ENCODE measurements at places on chromosomes 1 and 21. TPM values are rescaled to one million over a fixed set of nuclear protein-coding genes. Genes with fewer than 3 reads are reported as not detected.

GRCh38 chr1:73033640-73034039 is 751.3 kb upstream of the NEGR1 start:
- DNase-seq = no peak
- no peaks in the 10 kb centered on the region for H3K27me3 ChIP-seq
- no peak overlapping the region for H3K27ac ChIP-seq
- H3K36me3 ChIP-seq = no peaks in the 10 kb centered on the region
- H3K4me3 ChIP-seq = no peak overlapping the region

DNA sequence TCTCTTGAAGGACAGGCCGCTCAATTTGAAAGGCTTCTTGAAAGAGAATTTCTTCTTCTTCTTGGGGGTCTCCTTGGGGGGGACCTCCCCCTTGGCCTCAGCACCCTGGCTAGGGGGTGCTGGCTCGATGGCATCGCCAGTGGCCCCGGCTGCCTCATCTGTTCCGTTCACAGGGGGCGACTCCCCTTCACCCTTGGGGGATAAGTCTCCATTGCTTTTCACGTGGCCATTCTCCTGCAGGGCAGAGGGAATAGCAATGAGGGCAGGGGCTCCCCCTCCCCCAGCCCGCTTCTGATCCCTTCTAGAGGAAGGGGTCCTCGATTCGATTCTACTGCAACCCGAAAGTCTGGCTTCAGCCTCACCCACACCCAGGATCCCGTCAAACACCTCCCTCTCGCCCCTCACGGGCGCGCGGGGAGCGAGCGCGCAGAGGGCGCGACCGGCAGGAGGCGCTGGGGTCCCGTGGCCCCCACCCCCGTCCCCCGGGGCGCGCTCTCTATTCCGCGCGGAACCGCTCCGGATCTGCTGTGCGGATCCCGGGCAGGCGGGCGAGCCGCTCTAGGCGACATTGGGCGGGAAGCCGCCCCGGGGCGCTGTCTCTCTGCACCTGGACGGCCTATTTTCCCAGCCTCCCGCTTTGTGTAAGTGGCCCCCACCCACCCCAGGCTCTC is 1.0 kb downstream of the MARCKSL1 start:
- peaks cover 53% of the 10 kb centered on the region for H3K4me1 ChIP-seq
- H3K27ac ChIP-seq = peak overlapping the region; percentile 48
- H3K4me3 ChIP-seq = peak overlapping the region; percentile 80
- peaks cover 24% of the 10 kb centered on the region for H3K36me3 ChIP-seq

GRCh38 chr1:227901906-227902640 is 45.7 kb downstream of the WNT9A start:
- no peak overlapping the region for H3K27ac ChIP-seq
- DNase-seq = no peak
- H3K4me1 ChIP-seq = no peaks in the 10 kb centered on the region
- no peaks in the 10 kb centered on the region for H3K36me3 ChIP-seq
- no peak overlapping the region for H3K4me3 ChIP-seq

- no peaks in the 10 kb centered on the region for H3K27me3 ChIP-seq
- no peaks in the 10 kb centered on the region for H3K36me3 ChIP-seq
- no peak overlapping the region for H3K4me3 ChIP-seq
- no peak for DNase-seq
- H3K27ac ChIP-seq = no peak overlapping the region
- H3K4me1 ChIP-seq = no peaks in the 10 kb centered on the region
Measured at GRCh38 chr1:18748435-18748834, 111.0 kb downstream of the TAS1R2 start.

- H3K4me3 ChIP-seq = no peak overlapping the region
- DNase-seq = no peak
- H3K27ac ChIP-seq = no peak overlapping the region
- H3K27me3 ChIP-seq = no peaks in the 10 kb centered on the region
Measured at GRCh38 chr1:20137055-20137454, 2.1 kb upstream of the PLA2G2F start.

GRCh38 chr1:154607106-154607608 is 829 bp downstream of the ADAR start:
- DNase-seq = no peak
- peaks cover 2% of the 10 kb centered on the region for H3K36me3 ChIP-seq
- H3K4me1 ChIP-seq = peaks cover 47% of the 10 kb centered on the region
- peak overlapping the region; percentile 80 for H3K4me3 ChIP-seq
- H3K27me3 ChIP-seq = no peaks in the 10 kb centered on the region

GRCh38 chr1:229012823-229013222 is 258.1 kb upstream of the RAB4A start:
- H3K27me3 ChIP-seq = no peaks in the 10 kb centered on the region
- H3K27ac ChIP-seq = no peak overlapping the region
- H3K4me3 ChIP-seq = no peak overlapping the region
- DNase-seq = no peak

DNA sequence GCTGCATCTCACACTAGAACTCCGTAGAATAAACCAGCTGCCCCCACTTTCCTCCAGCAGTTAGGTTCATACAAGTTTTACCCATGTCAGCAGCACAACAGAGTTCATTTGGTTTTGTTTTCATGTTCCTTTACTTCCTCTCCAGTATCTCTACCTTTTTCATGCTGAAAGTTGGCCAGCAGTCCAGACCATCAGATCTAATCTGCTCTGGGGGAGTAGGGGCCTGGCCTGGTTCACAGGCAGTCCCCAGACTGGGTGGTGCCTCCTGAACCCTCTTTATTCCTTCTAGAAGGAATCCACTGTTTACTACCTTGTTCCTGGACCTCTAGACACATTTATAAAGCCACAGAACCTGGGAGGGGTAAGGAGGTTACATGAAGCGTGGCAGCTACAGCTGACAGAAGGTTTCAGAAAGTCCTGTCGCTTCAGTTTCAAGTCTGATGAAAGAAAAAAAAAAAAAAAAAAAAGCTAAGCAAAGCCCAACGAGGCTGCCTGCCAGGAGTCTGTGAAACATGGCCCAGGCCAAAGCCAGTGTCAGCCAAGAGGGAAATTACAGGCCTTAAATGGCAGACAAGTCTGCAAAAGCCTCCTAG is 184.6 kb upstream of the JUN start:
- H3K27ac ChIP-seq = peak overlapping the region; percentile 94
- H3K36me3 ChIP-seq = no peaks in the 10 kb centered on the region
- peak overlapping the region; percentile 58 for H3K4me3 ChIP-seq

- H3K4me1 ChIP-seq = no peaks in the 10 kb centered on the region
- no peaks in the 10 kb centered on the region for H3K36me3 ChIP-seq
- H3K4me3 ChIP-seq = no peak overlapping the region
- no peak for DNase-seq
Measured at GRCh38 chr1:177975588-177976495, 6.0 kb upstream of the SEC16B start.

DNA sequence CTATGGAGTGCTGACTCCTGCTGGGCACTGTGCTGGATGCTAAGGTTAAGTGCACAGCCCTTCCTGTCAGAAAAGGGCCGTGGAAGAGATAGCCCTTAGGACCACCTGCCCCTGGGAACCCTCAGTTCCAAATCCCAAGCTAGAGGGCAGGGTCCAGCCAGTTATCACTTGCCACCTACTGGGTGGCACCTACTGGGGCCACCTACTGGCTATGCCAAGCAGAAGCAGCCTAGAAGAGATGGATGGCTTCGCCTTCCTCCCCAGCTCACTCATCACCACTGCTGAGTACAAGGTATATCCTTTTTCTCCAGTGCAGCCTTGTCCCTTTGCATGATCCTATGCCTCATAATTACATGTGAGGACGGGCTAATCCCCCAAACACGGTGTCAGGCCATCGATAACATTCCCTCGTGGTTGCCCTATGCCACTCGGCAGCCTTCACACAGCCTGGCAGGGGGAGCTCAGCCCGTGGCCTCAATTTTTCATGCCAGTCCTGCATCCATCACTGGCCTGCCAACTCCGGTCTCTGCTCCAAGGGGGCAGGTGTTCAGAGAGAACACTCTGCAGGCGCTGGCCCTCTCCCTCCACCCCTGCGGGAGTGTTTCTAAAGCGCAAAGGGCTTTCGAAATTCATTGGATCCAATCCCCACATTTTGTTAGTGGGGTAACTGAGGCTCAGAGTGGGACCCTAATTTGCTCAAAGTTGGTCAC is 49.0 kb downstream of the SYT2 start:
- H3K4me1 ChIP-seq = no peaks in the 10 kb centered on the region

- H3K27me3 ChIP-seq = no peaks in the 10 kb centered on the region
- no peak overlapping the region for H3K4me3 ChIP-seq
- no peak for DNase-seq
Measured at GRCh38 chr21:43301409-43302061, 125.4 kb downstream of the SIK1 start.

GRCh38 chr1:234659538-234659937 is 49.6 kb upstream of the IRF2BP2 start:
- no peaks in the 10 kb centered on the region for H3K27me3 ChIP-seq
- no peak overlapping the region for H3K4me3 ChIP-seq
- no peak overlapping the region for H3K27ac ChIP-seq
- no peaks in the 10 kb centered on the region for H3K36me3 ChIP-seq
- no peak for DNase-seq

- DNase-seq = no peak
- H3K27me3 ChIP-seq = peaks cover 11% of the 10 kb centered on the region
- H3K4me3 ChIP-seq = no peak overlapping the region
Measured at GRCh38 chr1:157653494-157653873, 47.1 kb downstream of the FCRL3 start.

DNA sequence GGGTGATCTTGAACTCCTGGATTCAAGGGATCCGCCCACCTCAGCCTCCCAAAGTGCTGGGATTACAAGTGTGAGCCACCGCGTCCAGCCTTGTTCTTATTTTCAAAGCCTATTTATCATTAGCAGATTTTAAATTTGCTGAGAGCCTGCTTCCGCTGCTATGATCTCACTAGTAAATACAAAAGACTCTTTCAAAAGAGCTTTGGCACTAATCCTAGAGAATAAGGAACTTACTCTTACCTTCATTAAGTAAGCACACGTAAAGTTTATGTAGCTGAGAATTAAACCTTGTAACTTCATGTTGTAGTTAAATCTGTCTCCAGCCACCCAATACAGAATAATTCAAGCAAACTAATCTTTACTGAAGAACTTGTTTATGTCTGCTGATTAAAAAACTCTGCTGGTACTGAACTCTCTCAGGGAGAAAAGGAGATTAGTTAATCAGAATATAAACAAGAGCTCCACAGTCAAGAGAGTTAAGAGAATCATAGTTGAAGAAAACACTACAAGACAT is 72.3 kb downstream of the RUSC1 start:
- H3K4me1 ChIP-seq = no peaks in the 10 kb centered on the region
- H3K27ac ChIP-seq = no peak overlapping the region
- no peak overlapping the region for H3K4me3 ChIP-seq
- no peak for DNase-seq

DNA sequence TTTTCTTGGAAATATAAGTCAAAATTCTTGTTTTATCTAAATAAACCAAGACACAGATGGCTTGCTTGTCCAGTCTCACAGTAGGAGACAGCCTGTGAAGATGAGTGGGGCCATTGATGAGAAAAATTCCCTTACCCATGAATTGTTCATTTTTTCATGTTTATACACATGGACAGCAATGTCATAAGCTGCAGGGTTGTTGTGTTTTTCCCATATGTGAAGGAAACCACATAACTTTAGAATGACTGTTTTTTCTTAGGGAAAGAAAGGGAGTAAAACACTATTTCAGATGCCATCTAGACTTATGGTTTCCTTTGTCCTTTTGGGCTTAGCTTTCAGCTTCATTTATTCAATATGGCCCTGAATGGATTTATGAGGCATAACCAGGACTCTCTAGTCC is 622.5 kb upstream of the NR5A2 start:
- no peak overlapping the region for H3K27ac ChIP-seq
- H3K27me3 ChIP-seq = no peaks in the 10 kb centered on the region
- no peak for DNase-seq
- H3K36me3 ChIP-seq = no peaks in the 10 kb centered on the region

DNA sequence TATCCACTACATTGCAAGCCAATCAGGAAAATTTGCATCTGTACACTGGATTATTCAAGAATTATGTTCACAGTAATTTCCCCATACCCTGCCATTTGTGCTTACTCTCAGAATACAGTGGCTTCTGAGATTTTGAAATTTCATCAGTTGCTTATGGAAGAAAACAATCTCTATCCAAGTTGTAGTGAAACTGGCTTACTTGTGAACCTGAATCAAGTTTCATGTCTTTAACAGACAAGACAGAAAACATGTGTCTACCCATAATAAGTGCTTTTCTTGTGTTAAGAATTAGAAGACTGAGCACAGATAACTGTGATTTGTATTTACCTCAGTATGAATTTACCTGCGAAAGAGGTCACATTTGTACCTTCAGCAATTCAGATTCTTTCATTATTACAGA is 672.7 kb upstream of the ADGRL2 start:
- H3K4me1 ChIP-seq = no peaks in the 10 kb centered on the region
- no peak overlapping the region for H3K27ac ChIP-seq
- no peaks in the 10 kb centered on the region for H3K27me3 ChIP-seq

- no peak for DNase-seq
- H3K4me3 ChIP-seq = no peak overlapping the region
- no peak overlapping the region for H3K27ac ChIP-seq
- no peaks in the 10 kb centered on the region for H3K4me1 ChIP-seq
Measured at GRCh38 chr1:119605686-119606085, 42.4 kb downstream of the ZNF697 start.

ZNF669 gene
- polyA plus RNA-seq = 5.1 TPM

IARS2 gene
- 83.2 TPM for polyA plus RNA-seq

PHLDA3 gene
- 57.4 TPM for polyA plus RNA-seq

RCSD1 gene
- 75.7 TPM for polyA plus RNA-seq

PRUNE1 gene
- 14.0 TPM for polyA plus RNA-seq

TMEM82 gene
- polyA plus RNA-seq = not detected

TSPAN1 gene
- polyA plus RNA-seq = not detected

IFI6 gene
- 116 TPM for polyA plus RNA-seq

PLA2G2C gene
- not detected for polyA plus RNA-seq

FMO1 gene
- polyA plus RNA-seq = not detected

MATN1 gene
- polyA plus RNA-seq = 0.57 TPM

SHE gene
- polyA plus RNA-seq = not detected

GJB5 gene
- polyA plus RNA-seq = not detected

KLF17 gene
- polyA plus RNA-seq = not detected

ARHGEF16 gene
- not detected for polyA plus RNA-seq

ELOVL1 gene
- 111 TPM for polyA plus RNA-seq

BTBD8 gene
- polyA plus RNA-seq = 0.18 TPM

Data from GM12878 (cell line).